Stimulated activated CD4-positive, alpha-beta T cell treated with anti-CD3 and anti-CD28 coated beads, TNF-alpha, amount 100 ng/mL, for 24 hours (primary cell): ENCODE measurements at places on chromosomes 1 and 21.

DNA sequence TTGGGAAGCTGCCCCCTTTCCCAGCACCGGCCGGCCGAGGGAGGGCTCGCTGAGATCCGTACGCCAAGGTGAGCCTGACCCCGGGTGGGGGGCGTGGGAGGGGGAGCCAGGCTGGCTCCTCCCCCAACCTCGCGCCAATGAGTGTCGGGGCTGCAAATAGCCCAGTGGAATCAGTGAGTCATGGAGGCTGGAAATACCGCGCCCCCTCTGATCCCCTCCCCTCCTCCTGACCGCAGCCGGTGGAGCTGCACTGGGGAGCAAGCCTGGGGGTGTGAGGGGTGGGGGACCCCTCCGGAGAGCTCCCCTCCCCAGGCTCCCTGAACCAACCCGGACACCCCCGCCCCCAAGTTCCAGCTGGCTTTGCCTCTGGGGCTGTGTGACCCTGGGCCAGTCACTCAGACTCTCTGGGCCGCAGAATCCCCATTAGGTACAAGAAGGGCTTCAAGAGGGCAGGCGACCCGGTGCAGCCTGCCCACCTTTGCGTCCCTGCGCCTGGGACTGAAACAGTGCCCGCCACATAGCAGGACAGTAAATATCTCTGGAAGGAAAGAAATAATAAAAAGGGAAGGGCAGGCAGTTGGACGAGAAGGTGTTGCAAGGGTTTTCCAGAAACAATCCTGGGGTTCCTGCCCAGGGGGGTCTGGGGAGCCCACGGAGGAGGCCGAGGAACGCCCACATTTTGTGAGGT lies 4.5 kb downstream of the HSPB7 start:
- DNase-seq: peak; percentile 36

GRCh38 chr1:158028969-158029368 lies 35.5 kb downstream of the KIRREL1 start:
- DNase-seq: no peak

DNA sequence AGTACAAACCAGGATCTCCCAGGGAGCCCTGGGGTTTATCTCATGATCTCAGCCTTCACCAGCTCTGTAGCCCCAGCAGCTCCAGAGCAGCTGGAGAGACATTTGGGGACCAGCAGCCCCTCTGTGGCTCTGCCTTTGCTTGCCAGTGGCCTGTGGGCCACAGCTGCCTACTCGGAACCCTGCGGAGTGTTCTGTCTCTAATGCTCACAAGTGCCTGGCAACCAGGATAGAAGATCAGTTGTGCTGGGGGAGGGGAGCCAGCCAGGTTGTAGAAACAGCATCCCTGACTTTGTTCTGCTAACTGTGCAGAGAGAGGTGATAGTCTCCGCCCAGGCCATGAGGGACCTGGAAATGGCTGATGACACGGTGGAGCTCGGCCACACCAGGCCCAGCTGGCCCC lies 50.9 kb upstream of the KCNJ15 start:
- DNase-seq: no peak

- DNase-seq: no peak
Observed at GRCh38 chr1:45929257-45929687, 125.9 kb downstream of the MAST2 start.

GRCh38 chr1:237542525-237543418 lies 347.9 kb downstream of the ZP4 start:
- DNase-seq: no peak

DNA sequence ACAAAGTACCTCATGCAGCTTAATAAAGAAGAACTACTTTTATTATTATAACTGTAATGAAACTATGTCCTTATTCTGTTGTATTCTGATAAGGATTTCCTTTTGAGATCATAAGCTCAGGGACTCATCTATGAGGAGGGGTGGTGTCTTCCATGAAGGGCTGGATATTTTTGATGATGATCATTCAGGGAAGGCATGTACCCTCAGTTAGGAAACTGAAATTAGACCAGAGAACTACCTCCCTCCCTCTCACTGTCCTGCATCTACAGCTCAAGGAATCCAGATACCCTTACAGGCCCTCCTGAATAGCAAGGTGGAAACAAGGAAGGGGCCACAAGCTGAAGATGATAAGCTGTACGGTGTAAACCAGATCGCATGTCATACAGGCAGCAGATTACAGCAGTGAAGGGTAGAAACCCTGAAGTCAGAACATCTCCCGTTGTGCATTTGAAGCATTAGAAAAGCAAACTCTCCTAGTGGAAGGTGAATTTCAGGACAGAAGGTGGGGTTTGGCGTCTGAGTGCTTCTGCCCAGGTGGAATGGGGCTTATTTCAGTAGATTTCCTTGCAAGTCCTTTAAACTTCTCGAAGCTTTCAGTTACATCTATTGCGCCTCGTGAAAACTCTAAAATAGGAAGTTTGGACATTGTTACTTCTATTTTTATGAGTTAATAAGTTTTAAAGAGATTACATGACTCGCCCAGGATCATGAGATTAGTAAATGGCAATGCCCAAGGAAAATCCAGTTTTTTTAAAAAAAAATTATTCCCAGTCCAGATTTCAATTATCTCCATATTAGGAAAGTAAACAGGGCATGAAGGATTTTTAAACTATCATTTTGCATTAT lies 101.1 kb upstream of the HNRNPU start:
- no peak for DNase-seq

GRCh38 chr1:93738075-93738622 lies 56.5 kb upstream of the BCAR3 start:
- DNase-seq: no peak

DNA sequence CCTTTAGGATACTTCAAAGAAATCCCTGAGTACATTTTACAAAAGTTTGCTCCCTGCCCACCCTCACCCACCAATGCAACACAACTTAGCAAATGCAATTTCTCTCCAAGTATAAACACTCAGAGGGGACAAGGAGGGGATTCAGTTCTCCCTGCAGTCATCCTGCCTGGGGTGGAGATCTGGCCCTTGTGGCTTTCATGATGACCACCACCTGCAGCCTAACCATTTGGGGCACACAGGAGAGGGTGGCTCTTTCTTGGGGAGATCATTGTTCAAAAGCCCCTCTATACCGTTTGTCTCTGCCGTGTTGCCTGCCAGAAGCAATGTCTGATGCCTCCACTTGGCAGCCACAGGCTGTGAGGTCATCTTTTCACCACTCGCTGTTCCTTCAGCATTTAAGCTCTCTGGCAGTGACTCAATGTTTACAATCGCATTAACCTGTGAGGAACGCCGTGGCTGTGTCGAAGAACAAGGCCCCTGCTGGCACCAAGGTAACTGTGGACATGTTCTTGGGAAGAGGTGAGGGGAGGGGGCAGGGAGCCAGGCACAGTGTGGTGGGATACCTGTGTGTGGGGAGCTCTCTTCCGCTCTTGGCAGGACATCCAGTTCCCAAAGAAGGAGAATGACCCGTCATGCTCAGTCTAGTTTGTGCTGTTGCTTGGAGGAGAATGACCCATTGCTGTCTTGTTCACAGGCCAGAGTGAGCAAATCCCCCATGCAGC lies 103.9 kb upstream of the DUSP10 start:
- DNase-seq: no peak

DNA sequence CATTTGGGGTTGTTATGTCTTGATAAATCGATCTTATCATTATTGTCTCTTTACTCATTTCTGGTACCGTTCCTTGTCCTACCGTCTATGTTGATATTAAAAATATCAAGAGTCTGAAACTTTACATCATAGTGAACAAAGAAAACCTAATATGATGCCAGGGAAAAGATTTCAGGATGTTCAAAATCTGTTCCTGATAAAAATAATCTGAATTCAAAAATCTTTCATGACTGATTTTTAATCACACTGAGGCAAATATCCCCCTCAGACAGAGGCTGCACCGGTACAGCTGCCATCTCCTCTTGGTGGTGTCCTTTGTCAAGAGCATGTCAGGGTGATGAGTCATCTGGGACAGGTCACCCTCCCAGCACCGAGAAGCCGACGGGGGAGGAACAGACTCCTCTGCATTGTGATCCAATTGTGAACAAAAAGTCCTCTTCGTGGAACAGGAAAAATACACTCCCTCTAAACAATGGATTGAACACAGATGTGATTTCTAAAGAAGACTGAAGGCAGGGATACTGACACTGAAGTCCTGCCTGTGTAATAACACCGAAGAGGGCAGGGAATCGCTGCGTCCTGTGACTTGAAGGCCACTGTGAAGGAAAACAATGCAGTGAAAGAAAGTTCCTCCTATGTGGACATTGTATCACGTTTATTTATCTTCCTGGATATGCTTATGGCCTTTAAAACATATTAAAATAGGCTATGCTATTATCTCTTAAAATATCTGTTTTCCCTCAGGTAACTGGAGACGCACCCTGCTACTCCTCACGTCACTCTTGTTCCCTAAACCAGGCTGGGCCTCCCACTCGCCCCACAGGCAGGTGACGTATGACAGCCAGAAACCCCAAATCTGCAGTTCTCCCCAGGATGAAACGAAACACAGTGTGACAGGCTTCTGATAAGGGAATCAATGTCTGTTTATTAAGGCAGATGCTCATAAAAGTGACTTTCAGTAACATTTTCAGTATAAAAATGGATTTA lies 4.3 kb upstream of the SPATC1L start:
- no peak for DNase-seq

DNA sequence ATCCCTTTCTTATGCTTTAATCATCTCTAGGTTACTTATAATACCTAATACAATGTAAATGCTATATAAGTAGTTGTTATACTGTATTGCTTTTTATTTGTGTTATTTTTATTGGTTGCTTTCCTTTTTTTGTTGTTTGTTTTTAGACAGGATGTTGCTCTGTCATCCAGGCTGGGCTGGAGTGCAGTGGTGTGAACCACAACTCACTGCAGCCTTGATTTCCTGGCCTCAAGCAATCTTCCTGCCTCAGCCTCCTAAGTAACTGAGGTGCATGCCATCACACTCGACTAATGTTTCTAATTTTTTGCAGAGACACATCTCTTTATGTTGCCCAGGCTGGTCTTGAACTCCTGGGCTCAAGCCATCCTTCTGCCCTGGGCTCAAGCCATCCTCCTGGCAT lies 26.9 kb downstream of the KRTAP19-8 start:
- DNase-seq: no peak

- no peak for DNase-seq
Observed at GRCh38 chr21:45539796-45540600, 2.2 kb downstream of the SLC19A1 start.

DNA sequence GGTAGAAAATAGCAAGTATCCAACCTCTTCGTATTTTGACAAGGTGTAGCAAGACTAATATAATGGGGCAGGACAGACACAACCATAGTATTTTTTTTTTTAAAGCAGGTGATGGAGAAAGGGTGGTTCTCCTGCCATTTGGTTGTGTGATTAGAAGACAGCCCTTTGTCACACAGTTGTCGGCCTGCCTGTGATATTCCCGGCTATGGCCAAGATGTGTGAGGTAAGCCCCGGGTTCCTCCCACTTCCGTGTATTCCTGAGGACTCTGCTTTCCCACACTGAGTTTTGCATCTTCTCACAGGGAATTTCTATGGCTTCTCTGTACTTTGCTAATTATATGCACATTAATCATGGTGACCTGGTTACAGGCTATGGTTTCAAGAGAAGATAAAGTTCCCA lies 35.9 kb downstream of the ZNF496 start:
- no peak for DNase-seq

GRCh38 chr1:164320790-164321731 lies 237.9 kb upstream of the PBX1 start:
- DNase-seq: no peak

DNA sequence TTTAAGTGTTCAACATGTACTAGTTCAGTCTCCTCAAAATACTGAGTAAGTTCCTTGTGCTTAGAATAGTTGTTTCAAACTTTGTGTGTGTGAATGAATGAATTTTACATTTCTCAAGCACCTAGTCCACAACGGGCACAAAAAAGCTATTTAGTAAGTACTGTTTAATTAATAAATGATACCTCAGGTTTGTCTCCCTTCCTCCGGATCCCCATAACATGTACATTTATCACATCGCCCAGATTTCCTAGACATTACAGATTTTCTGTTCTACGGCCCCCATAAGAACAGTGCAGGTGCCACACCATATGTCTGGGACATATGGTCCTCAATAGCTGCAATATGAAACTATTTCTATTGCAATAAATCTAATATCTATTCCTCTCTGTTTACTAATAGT lies 1.3 kb upstream of the TTF2 start:
- no peak for DNase-seq

GRCh38 chr21:14877581-14878228 lies 187.1 kb downstream of the NRIP1 start:
- DNase-seq: no peak

- DNase-seq: no peak
Observed at GRCh38 chr1:37240897-37241296, 206.6 kb upstream of the GRIK3 start.

- DNase-seq: no peak
Observed at GRCh38 chr1:54681358-54681757, 34.3 kb upstream of the TTC4 start.

- no peak for DNase-seq
Observed at GRCh38 chr1:11707621-11708276, 16.2 kb downstream of the DRAXIN start.
